Activated T-cell treated with anti-CD3 and anti-CD28 coated beads, Interleukin-2, amount 50 U/mL, for 24 hours (primary cell): ENCODE measurements at places on chromosomes 4 and X.

DNA sequence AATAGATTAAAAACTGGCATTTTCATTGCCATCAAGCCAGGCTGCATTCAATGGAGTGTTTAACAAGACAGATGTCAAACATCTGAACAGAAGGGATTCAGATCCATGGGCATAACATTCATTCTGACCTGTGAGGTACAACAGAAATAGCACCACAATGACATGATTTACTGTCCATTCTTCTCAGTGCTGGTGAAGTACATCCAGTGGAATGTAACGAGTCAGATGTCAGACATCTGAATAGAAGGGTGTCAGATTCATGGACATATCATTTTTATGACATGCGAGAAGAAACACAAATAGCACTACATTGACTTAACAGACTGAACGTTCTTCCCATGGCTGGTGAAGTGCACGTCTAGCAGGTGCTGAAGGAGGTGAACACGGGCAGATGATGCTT is 186.4 kb downstream of the PPP4R3C start:
- no peak for DNase-seq

GRCh38 chr4:139528377-139529005 is 27.5 kb downstream of the SETD7 start:
- no peak for DNase-seq

DNA sequence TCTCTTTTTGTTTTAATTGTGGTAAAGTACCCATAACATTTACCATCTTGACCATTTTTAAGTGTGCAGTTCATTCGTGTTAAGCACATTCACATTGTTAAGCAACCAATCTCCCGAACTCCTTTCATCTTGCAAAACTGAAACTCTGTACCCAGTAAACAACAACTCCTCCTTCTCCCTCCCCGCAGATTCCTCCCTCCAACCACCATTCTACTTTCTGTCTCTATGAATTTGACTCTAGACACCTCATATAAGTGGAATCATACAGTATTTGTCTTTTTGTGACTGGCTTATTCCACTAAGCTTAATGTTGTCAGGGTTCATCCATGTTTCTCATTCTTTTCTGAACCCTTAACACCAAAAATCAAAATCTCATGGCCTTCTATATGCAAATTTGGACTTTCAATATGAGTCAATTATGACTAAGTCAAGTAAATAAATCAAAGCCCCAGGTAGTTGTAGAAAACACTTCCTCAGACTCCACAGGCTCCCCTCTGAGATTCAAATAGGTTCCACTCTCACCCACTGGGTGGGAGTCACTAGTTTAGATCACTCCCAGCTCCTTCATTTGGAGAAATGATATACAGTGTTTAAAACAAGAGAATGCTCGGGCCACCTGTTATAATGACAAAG is 9.8 kb upstream of the RTL5 start:
- no peak for DNase-seq

DNA sequence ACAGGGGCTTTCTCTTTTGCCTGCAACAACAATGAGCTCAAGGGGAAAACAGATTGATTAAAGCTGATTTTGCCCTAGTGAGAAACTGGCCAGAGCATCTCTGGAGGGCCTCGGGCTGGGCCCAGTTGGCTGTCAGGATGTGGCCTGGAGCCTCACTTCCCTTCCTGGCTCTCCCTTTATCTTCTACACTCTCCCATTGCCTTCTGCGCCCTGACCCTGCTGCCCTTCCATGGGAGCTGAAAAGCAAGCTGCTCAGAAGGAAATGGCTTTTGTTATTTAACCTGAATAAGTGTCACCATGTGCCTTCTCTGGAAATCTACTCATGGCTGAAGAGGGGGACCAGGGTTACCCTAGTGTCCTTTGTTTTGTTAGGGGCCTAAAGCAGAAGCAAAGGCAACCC is 43.8 kb downstream of the NHSL2 start:
- no peak for DNase-seq
